NCI-H510A (cell line): ENCODE measurements at places on chromosomes 2 and 18.

- DNase-seq = no peak
These were observed 1.7 kb upstream of the NEURL3 start for GRCh38 chr2:96506907-96507240.

DNA sequence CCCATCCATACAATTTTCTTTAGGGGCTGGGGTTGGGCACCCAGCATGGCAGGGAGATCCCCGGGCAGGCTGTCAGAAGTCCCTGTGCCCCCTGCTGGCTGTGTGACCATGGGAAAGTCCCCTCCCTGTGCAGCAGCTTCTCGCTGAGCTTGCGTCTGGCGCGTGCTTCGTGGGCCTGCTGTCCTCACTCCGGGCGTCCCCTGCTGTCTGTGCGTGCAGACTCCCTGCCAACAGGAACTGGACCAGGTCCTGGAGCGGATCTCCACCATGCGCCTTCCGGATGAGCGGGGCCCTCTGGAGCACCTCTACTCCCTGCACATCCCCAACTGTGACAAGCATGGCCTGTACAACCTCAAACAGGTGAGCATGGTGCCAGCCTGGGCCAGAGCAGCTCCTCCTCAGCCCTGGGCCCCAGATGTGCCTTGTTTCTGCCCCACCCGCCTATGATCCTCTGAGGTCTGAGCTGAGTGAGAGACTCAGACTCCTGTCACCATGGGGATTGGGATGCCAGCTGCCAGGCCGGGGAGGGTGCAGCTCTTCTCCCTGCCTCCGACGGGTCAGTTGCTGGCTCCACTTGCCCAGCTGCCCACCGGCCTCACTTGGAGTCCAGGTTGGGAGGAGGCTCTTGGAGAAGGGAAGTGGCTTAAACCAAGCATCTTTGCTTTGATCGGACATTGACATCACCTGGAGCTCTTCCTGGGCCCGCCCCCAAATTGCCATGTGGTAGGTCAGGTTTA lies 28.6 kb downstream of the IGFBP2 start:
- no peak for DNase-seq

DNA sequence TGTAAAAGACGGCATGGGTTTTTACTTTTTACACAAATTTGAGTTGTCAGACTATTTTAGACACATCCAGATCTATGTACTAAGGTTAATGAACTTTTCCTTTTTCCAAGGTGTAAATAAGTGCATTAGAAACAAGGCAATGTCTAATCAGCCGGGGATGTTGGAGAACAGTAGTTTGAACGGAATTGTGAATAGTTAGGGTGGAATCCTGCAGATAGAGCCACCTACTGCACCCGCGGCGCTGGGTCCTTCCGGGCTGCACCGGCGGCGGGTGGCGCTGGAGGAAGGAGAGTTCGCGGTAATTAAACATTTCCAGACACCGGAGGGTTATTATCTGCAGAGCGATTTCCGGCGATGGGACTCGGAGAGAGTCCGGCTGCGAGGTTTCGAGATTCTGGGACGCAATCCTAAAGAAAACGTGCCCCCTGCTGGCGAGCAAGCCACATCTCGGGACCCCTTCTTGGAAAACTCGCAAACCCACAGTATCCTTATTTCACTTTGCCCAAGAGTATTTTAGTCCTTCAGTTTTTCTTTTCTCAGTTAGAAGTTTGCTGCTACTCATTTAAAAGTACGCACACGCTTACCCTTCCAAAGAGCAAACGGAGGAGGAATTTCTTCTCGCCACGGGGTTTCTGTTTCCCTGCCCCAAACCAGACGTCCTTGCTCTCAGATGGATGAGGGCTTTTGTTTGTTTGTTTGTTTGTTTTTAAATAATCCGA lies 4.5 kb upstream of the OSR1 start:
- peak; percentile 77 for DNase-seq

- DNase-seq = no peak
These were observed 62.0 kb upstream of the CSRNP3 start for GRCh38 chr2:165407466-165407865.

- DNase-seq = no peak
These were observed 27.3 kb downstream of the SLC4A10 start for GRCh38 chr2:161651547-161651946.

GRCh38 chr2:227499627-227500300 lies 27.8 kb downstream of the AGFG1 start:
- DNase-seq = no peak

DNA sequence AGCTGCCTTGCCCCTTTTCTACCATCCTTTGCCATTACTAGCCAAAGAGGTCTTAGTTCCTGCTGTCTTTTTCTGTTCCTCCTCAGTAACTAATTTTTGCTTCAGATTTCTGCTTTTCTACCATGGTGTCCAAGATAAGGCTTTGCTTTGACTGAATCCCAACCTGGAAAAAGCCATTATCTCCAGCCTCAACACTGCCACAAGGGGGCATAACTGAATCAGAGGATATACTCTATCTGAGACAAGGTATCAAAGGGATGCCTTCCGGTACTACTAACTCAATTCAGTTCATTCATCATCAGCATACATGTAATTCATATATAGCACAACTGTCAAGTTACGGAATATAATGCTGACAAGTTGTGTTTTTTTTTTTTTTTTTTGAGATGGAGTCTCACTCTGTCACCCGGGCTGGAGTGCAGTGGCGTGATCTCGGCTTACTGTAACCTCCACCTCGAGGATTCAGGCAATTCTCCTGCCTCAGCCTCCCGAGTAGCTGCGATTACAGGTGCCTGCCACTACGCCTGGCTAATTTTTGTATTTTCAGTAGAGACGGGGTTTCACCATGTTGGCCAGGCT lies 11.4 kb downstream of the OSGEPL1 start:
- DNase-seq = no peak
